T-helper 17 cell (primary cell): ENCODE measurements at places on chromosomes 3 and 15.

- no peak for DNase-seq
Measured at GRCh38 chr3:98885851-98886250, 15.6 kb downstream of the DCBLD2 start.

GRCh38 chr3:8345398-8345797 is 156.2 kb upstream of the LMCD1 start:
- DNase-seq = no peak

- DNase-seq = no peak
Measured at GRCh38 chr15:70362886-70363285, 265.2 kb upstream of the TLE3 start.

- DNase-seq = no peak
Measured at GRCh38 chr3:24595796-24596195, 101.1 kb upstream of the THRB start.

- no peak for DNase-seq
Measured at GRCh38 chr3:26484140-26484539, 138.4 kb upstream of the LRRC3B start.

- DNase-seq = no peak
Measured at GRCh38 chr3:49916686-49917085, 12.9 kb downstream of the MON1A start.

DNA sequence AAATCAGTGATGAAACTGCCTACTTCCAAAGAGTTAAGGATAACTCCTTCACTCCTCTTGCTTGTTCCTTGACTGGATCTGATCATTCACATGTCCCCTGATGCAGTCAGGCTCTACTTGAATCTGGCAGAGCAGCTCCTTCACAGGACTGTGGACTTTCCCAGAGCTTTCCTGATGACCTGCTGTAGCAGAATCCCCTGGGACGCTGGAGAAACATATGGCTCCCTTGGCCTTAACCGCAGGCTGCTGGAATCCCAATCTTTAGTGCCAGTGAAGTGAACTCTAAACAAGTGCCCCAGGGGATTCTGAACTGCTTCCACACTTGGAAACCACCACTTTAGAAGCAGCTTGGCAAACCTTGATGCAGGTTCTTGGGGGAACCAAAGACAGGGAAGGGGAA is 217.8 kb downstream of the CHST2 start:
- DNase-seq = no peak

GRCh38 chr15:75354454-75354853 is 7.6 kb downstream of the NEIL1 start:
- no peak for DNase-seq

GRCh38 chr3:111662907-111663306 is 67.8 kb upstream of the ZBED2 start:
- no peak for DNase-seq

- no peak for DNase-seq
Measured at GRCh38 chr3:100900671-100901335, 92.4 kb downstream of the ABI3BP start.

DNA sequence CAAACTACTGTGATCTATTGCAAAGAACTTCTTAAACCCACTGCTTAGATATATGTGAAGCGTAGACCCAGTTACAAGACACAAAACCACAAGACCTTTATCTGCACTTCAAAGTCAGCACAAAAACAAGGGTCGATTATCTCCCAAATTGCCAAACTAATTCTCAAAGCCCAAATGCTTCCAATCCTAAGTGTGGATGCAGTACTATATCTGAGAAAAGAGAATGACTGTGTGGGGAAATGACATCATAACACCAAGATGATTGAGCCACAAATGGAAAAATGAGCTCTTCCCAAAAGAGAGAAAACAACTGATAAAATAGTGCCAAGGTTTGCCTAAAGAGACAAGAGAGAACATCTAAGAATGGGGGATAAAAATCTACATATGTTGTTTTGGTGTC is 86.2 kb downstream of the MEIS2 start:
- no peak for DNase-seq

DNA sequence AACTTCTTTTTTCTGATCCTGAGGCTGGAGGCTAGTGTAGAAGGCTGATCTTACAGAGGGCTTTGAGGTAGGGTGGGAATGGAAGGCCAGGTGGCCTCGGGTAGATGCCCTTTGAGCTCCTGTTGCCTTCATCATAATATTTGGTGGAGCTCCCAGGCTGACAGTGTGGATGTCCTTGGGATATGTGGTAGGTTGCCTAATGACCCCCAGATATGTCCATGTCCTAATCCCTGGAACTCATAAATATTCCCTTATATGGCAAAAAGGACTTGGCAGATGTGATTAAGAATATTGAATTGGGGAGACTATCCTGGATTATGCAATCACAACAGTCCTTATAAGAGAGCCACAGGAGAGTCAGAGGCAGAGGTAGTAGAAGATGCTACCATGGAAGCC is 5.5 kb downstream of the ADAMTSL3 start:
- DNase-seq = no peak

GRCh38 chr3:123067689-123068600 is 1.1 kb downstream of the PDIA5 start:
- no peak for DNase-seq

GRCh38 chr3:136270179-136270578 is 20.0 kb downstream of the PCCB start:
- no peak for DNase-seq

DNA sequence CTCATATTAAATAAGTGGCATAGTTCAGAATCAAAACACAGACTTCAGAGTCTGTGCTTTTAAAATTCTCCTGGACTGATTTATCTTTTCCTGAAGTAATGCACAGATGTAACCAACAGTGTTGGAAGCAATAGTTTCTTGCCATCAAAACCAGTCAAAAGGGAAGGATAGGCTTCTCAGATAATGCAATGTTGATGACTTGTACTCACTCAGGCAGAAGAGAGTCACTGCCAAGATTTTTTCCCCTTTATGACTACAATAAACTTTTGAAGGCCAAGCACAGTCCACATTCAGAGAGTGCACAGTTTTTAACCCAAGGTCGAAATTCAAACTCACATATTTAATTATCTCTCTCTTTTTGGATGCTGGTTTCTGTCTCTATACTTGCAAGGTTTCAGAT is 305.0 kb upstream of the SGO1 start:
- no peak for DNase-seq

DNA sequence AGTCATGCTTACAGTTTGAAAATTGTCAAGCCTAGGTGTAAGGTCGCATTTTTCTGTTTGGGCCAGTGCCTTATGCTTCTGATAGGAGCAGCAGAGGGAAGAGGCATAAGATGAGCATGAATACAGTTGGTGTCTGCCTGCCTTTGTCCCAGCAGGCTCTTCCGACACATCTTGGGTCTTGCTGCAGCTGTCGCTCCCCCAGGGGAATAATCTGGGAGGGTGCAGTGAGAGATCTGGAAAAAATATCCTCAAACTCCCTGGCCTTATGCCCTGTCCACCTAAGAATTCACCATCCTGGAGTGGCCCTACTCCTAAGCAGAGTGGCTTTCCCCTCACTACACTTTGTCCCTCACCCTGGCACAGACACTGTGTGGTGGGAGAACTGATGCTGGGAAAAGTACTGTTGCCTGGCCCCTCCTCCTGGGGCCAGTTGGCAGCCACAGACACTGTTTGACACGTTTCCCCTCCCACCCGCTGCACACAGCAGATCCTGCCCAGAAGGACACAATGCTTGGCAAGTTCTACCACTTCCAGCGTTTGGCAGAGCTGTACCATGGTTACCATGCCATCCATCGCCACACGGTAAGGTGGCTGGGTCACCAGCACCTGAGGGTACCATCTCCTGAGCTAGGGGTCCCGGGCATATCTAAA is 21.1 kb upstream of the RHO start:
- DNase-seq = no peak

DNA sequence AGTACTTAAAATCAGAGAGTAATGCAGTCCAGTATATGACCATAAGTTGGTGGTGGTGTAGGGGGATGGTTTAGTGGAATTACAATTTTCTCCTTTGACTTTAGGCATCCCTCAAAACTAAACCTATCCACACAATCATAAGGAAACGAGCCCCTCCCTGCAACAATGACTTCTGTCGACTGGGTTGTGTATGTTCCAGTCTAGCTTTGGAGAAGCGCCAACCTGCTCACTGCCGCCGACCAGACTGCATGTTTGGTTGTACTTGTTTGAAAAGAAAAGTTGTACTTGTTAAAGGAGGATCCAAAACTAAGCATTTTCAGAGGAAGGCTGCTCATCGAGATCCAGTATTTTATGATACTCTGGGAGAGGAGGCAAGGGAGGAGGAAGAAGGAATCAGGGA is 52.8 kb downstream of the MGA start:
- DNase-seq = no peak

DNA sequence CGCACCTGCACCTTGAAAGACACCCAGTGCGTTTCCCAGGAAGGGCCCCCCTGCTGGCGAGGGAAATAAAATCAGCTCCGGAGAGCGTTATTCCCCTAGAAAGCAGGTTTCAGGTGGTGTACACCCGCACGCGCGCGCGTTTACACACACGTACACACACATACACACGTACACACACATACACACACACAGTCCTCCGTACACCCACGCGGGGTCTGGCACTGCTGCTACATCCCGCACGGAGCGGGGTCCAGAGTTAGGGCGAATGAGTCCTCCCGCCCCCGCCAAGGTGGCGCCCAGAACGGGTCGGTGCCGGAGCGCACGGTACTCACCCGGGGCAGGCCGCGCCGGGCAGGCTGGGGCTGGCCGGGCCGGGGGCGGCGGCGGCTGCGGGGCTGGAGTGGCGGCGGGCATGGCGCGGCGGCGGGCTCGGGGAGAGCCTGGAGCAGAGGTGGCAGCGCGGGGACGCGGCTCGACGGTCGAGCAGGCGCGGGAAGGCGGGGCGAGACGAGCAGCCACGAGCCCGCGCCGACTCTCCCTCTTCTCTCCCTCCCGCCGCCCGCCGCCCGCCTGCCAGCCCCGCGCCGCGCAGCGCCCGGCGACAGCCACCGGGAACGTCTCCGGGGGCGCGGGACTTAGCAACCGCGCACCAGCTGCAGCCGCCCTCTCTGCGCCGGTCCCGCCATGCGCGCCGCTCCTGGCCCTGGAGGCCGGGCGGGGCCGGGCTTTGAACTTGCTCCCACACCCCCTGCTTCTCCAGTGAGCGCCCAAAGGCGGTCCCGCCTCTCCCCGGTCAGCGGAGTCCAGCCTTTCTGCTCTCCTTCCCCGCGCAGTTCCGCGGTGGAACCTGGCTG is at the start of gene DCLK3:
DCLK3 (minus strand) TSS at position 704 of the 854 bp plus-strand sequence; CDS start at position 414, 290 bp downstream.
- no peak for DNase-seq

GRCh38 chr3:46098319-46098761 is 71.1 kb upstream of the XCR1 start:
- no peak for DNase-seq

DNA sequence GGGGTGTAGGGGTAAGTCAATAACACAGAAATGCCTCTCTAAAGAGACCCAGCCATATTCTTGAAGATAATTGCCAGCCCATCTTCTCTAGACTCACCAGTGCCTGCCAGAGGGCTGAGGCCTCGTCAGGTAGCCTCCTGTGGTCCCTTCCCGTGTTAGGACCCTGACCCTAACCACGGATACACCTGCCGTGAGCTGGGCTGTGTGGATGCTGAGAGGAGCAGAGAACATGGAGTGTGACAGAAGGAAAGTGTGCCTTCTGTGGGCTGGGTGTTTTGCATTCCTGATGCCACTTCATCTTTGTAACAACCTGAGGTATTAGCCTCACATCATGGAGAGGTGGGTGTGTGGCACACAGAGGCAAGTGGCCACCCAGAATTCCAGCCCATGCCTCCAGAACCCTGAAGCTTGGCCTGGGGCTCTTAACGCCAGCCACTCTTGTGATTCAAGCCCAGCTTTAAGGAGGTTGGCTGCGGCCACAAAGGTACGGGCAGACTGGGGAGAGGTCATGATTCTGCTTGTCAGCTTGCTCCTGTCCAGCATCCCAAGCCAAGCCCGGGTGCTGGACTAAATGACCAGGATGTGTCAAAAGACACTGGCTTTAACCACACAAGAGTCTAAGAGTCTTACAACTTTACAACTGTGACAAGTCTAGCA is 21.1 kb upstream of the ABTB1 start:
- no peak for DNase-seq

DNA sequence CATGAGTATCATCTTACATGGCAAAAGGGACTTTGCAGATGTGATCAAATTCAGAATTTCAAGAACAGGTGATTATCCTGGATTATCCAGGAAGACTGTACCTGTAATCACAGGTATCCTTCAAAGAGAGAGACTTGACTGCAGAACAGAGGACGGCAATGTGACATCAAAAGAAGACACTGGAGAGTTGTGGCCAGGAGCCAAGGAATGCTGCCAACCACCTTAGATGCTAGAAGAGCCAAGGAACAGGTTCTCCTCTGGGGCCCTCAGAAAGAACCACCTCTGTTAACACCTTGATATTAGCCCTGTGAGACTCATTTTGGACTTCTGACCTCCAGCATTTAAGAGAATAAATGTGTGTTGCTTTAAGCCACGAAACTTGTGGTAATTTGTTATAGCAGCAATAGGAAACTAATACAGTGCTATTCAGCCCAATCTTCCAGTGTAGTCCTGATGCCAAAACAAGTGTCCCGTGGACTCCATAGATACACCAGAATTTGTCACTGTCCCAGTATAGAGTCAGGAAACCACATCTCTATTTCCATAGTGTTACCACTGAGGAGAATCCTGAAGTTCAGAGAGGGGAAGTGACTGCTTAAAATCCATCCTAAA is 330.6 kb upstream of the TLE3 start:
- DNase-seq = no peak

DNA sequence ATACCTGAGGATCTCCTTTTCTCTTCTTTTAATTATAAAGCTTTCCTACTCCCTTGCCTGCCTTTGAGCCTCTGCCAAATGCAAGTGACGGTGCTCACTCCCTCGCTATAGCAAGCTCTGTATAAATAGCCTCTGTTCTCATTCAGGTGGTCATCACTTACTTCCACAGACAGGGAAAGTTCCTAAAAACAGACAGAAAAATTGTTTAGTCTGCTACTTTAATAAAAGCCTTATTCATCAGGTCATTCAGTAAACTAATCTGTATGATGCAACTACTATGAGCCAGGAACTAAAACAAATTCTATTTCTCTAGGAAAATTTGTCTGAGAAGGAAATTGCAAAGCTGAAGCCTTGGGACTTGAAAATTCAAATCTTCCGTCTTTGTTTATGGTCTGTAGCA is 10.2 kb upstream of the DLG1 start:
- no peak for DNase-seq

DNA sequence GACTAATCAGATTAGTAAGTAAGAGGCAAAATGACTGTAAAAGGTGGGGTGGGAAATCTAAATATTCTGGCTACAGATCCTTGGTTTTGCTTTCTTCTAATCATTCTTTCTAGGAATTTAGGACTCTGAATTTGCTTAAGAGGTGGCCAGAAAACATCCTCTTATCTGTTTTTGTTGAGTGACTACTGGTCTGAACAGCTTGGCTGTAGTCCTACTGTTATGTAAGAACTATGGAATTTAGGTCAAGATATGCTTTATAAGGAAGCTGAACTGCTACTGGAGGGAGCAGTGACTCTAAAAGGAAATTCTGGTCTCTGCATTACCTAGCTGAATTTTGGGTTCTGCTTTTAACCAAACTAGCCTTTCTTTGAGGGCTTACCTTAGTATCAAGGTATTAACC is 33.5 kb upstream of the CSPG5 start:
- no peak for DNase-seq

DNA sequence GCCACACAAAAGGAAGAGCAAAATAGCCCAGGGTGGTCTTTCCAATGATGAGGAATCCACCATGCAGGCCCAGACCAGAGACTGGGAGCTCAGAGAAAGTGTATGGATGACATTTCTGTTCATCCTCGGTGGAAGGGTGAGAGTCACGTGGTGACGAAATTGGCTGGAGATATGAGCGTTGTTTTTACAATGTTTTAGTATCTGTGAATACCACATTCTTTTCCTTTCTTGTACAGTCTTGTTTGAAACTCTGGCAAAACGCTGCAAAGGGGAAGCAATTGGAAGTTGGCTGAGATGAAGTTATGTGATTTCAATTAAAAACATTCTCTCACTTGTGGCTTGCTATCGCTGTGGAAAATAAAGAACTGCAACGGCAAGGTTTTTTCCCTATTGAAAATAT is 137.5 kb downstream of the MAGI1 start:
- DNase-seq = no peak
